ENCODE measurements at places on chromosomes 2 and 18. TPM values are rescaled to one million over a fixed set of nuclear protein-coding genes. Genes with fewer than 3 reads are reported as not detected.

GPR55 gene
- total RNA-seq: 2.5 TPM

NTSR2 gene
- total RNA-seq: not detected

REG3A gene
- not detected for total RNA-seq

TOGARAM2 gene
- total RNA-seq: 8.3 TPM

OR6B2 gene
- not detected for total RNA-seq

GPD2 gene
- total RNA-seq: 29.1 TPM

DNA sequence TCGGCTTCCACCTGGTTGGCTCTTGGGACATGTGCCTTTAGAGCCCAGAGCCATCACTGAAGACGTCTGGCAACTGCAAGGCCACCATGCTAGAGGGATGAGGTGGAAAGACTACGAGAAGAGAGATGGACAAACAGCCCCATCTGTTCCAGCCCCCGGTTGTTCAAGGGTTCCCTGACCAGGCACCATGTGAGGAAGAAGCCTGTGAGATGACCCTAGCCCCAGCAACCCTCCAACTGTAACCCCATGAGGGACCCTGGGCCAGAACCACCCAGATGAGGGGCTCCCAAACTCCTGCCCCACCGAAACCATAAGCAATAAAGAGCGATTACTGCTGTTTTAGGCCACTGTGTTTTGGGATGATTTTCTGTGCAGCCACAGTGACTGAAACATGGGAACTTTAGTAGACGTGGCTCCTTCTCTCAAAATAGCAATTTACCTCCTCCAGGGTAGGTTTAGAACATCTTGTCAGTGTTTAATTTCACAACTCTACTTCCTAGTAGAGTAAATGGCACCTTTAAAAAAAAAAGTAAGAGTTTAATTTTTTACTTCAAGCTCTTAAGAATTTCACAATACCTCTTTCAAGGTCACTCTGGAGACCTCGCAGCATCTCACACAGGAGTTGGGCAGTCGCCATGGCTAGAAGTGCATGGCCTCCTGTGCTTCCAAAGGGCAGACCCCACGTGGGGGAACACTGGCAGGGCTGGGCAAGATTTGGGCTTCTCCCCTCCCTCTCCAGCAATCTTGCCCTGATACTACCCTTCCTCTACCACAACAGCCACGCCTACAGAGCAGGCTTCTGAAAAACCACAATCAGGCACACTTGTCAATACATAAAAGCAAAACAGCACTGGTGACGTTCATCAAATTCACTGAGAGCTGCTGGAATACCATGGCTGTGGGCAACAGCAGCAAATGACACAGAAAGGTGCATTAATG is 48.8 kb downstream of the TMEM163 start:
- H3K36me3 ChIP-seq: no peaks in the 10 kb centered on the region
- H3K27ac ChIP-seq: peak overlapping the region; percentile 81
- peak; percentile 79 for DNase-seq
- peaks cover 19% of the 10 kb centered on the region for H3K4me1 ChIP-seq
- H3K4me3 ChIP-seq: no peak overlapping the region
- H3K27me3 ChIP-seq: no peaks in the 10 kb centered on the region

DNA sequence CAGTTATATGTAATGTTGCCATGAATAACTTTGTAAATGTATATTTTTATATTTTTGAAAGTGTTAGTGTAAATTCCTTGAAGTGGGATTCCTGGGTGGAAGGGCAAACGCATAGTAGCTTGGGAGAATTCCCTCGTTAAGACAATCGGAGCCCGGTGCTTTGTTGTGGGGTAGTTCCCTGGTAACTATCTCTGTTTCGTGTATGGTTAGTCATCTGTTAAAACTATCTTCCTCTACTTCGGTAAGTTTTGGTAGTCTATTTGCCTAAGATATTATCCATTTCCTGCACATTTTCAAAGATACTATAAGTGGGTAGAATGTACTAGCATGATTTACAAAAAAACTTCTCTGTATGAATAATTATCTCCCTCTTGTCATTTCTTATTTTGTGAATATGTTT is 113.8 kb upstream of the NRXN1 start:
- no peaks in the 10 kb centered on the region for H3K36me3 ChIP-seq
- no peak for DNase-seq
- H3K4me1 ChIP-seq: no peaks in the 10 kb centered on the region
- no peak overlapping the region for H3K4me3 ChIP-seq
- no peaks in the 10 kb centered on the region for H3K27me3 ChIP-seq
- no peak overlapping the region for H3K27ac ChIP-seq

DNA sequence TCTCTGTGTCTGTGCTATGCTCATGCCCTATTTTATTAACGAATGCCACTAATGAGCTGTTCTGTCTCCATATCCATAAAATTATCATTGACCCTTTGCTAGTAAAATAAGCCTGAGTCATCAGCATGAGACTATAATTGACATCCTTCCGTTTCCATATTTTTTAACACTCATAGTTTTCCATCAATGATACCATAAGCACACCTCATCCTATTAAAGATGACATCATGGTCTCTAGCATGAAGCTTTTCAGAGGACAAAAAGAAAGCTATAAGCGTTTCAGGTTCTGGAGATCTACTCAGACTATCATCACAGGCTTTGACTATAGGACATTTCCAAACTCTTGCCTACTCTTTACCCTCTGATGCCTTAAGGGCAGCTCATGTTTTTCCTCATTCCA is 1.2 kb upstream of the DSC2 start:
- DNase-seq: no peak
- H3K27me3 ChIP-seq: peaks cover 24% of the 10 kb centered on the region
- no peak overlapping the region for H3K4me3 ChIP-seq
- H3K4me1 ChIP-seq: no peaks in the 10 kb centered on the region

DNA sequence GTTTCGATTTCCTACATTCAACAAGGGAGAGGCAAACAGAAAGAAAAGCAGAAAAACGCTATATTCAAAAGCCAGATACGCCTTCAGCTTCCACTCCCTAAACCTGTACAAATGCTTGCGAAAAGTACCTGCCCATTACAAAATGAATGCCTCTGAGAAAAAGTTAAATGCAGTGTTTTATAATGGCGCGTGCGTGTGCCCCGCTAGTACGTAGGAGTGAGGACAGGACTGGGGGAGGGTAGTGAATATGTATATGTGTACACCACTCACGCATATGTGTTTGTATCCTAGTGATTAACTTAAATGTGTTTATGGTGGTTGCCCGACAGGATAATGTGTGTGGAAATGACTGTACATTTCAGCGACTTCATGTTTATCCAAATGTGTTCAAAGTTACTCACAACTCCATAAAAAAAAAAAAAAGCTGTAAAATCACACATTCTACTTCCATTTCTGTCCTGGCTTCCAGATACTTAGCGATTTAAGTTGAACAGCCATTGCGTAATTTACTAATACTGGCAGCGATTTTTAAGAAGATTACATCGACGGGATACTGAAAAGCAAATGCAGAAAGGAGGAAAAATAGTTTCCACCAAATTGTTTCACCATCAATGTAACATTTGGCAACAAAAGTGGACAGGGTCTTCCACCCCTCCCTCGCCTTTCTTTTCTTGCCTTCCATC is 1.3 kb downstream of the NEUROD1 start:
- no peak overlapping the region for H3K4me3 ChIP-seq
- H3K27ac ChIP-seq: no peak overlapping the region
- H3K4me1 ChIP-seq: peaks cover 38% of the 10 kb centered on the region

GRCh38 chr2:221068123-221068522 is 504.0 kb downstream of the EPHA4 start:
- no peaks in the 10 kb centered on the region for H3K4me1 ChIP-seq
- H3K27ac ChIP-seq: no peak overlapping the region
- H3K27me3 ChIP-seq: no peaks in the 10 kb centered on the region
- no peaks in the 10 kb centered on the region for H3K36me3 ChIP-seq
- DNase-seq: no peak
